Chondrocyte (in vitro differentiated cells): ENCODE measurements at places on chromosomes 6 and 20. TPM values are rescaled to one million over a fixed set of nuclear protein-coding genes. Genes with fewer than 3 reads are reported as not detected.

- peaks cover 19% of the 10 kb centered on the region for H3K36me3 ChIP-seq
- no peak for DNase-seq
- H3K27ac ChIP-seq, result no peak overlapping the region
- H3K4me3 ChIP-seq, result no peak overlapping the region
Measured at GRCh38 chr20:62899633-62900051, 26.7 kb downstream of the DIDO1 start.

SIRPG gene
- not detected in 3 replicates for total RNA-seq

GRCh38 chr6:19771753-19772336, 65.3 kb upstream of the ID4 start:
- DNase-seq, result no peak
- H3K27ac ChIP-seq, result no peak overlapping the region
- H3K4me1 ChIP-seq, result peaks cover 4% of the 10 kb centered on the region
- H3K27me3 ChIP-seq, result no peaks in the 10 kb centered on the region

MEI4 gene
- total RNA-seq, result not detected in 3 replicates

GRCh38 chr20:5638023-5638422, 112.2 kb upstream of the SHLD1 start:
- DNase-seq, result no peak
- no peak overlapping the region for H3K27ac ChIP-seq
- peaks cover 6% of the 10 kb centered on the region for H3K36me3 ChIP-seq
- H3K4me1 ChIP-seq, result no peaks in the 10 kb centered on the region
- no peak overlapping the region for H3K4me3 ChIP-seq

GRCh38 chr6:146984251-146984924, 219.8 kb upstream of the STXBP5 start:
- no peak overlapping the region for H3K27ac ChIP-seq
- DNase-seq, result no peak
- no peaks in the 10 kb centered on the region for H3K4me1 ChIP-seq

PLEKHG1 gene
- 0.87 to 3.7 TPM (median 1.8 TPM) in 3 replicates for total RNA-seq

PKHD1 gene
- not detected in 3 replicates for total RNA-seq

DNA sequence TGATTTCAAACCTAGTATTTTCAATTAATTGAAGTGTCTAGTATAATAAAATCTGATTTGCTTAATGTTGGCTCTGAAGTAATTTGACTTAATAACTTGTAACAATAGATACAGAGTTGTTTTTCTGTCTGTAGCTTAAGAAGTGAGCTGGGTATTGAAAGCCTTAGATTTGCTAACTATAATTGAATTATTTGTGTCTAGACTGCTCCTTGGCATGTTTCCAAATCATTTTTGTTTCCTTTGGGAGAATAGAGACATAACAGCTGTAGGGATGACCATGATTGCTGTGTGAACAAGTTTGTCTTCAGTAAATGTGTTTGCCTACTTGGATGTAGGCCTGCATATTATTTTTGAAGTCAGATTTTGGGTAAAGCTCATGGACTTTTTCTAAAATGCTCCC, 115.4 kb downstream of the SCAF8 start:
- DNase-seq, result no peak
- H3K27ac ChIP-seq, result peak overlapping the region; percentile 19
- H3K4me1 ChIP-seq, result peaks cover 41% of the 10 kb centered on the region

GRCh38 chr6:142246960-142247359, 54.8 kb upstream of the ADGRG6 start:
- H3K4me3 ChIP-seq, result no peak overlapping the region
- no peaks in the 10 kb centered on the region for H3K4me1 ChIP-seq
- DNase-seq, result no peak
- no peak overlapping the region for H3K27ac ChIP-seq
- H3K36me3 ChIP-seq, result peaks cover 1% of the 10 kb centered on the region
- no peaks in the 10 kb centered on the region for H3K27me3 ChIP-seq

SSTR4 gene
- total RNA-seq, result 0.33 TPM in 1 of 3 replicates, not detected in the others

DNA sequence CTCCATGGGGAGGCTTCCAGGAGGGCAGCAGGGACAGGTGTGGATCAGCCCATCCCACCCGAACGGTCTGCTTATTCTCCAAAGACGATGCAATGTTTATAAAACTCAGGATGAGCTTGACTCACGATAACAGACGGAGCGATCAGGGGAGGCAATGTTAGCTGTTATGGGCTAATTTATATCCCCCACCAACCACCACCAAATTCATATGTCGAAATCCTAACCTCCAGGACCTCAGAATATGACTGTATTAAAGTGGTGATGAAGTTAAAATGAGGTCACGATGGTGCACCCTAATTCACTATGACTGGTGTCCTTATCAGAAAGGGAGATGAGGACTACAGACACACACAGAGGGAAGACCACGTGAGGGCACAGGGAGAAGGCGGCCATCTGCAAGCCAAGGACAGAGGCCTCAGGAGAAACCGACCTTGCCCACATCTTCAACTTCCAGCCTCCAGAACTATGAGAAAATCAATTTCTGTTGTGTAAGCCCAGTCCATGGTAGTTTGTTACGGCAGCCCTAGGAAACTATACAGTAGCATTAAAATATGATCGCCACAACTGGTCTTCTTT, 7.0 kb downstream of the ADTRP start:
- no peaks in the 10 kb centered on the region for H3K36me3 ChIP-seq
- H3K27me3 ChIP-seq, result no peaks in the 10 kb centered on the region
- H3K4me3 ChIP-seq, result no peak overlapping the region
- peak overlapping the region; percentile 94 for H3K27ac ChIP-seq

POM121L2 gene
- not detected in 3 replicates for total RNA-seq

GRIK2 gene
- total RNA-seq, result 8.2 to 15.8 TPM (median 8.3 TPM) in 3 replicates

DNA sequence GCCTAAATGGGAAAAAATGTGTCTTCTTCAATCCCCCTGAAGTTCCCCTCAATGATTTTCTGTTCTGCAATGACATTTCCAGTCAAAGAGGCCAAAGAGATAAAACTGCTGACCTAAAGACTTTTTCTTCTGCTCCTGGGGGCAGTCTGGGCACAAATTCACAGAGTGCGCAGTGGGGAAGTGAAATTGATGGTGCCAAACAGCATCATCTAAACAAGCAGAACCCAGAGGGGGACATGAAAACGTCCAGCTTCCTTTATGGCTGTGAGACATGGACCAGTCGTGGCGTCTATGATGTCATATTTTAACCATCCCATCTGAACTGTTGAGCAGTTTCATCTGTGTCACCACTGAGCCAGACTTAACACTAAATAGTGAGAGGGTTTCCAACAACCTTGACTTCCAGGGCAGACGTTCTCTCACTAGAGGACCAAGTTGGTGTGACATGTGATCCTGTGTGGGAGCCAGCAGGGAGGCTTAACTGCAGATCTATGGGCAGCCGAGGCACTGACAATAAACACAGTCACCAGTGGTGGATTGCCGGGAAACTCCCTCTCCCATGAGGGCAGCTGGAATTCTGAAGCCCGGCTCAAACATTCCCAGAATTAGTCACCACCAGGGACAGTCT, 12.4 kb downstream of the SCML4 start:
- peaks cover 12% of the 10 kb centered on the region for H3K4me1 ChIP-seq
- H3K27ac ChIP-seq, result peak overlapping the region; percentile 38
- no peaks in the 10 kb centered on the region for H3K36me3 ChIP-seq
- H3K27me3 ChIP-seq, result peaks cover 6% of the 10 kb centered on the region

DNA sequence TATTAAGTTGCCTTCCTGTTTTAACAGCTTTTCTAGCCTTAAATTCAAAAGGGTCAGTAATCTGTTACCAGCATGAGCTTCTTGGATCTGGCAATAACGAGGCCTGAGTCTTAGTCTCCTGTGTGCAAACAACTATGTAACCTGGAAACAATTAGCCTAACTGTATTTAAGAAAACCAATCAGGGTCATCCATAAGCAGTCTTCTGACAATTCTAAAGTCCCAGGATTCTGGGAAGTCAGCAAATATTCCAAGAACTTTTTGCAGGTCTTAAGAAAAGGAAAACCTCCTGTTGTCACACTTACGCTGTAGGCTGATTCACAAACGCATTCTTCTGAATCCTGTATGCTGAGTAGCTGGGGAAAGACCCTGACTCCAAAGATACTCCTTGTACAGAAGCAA, 90.4 kb downstream of the COL12A1 start:
- H3K4me1 ChIP-seq, result peaks cover 83% of the 10 kb centered on the region
- H3K36me3 ChIP-seq, result peaks cover 67% of the 10 kb centered on the region
- no peaks in the 10 kb centered on the region for H3K27me3 ChIP-seq

GRCh38 chr6:3037638-3038365, 30.5 kb upstream of the RIPK1 start:
- H3K36me3 ChIP-seq, result no peaks in the 10 kb centered on the region
- no peaks in the 10 kb centered on the region for H3K4me1 ChIP-seq
- DNase-seq, result no peak

SLC12A5 gene
- 0.89 to 2.1 TPM (median 1.9 TPM) in 3 replicates for total RNA-seq

TPX2 gene
- 20.2 to 51.0 TPM (median 49.6 TPM) in 3 replicates for total RNA-seq

PTK6 gene
- total RNA-seq, result not detected in 3 replicates

- H3K4me1 ChIP-seq, result no peaks in the 10 kb centered on the region
- no peaks in the 10 kb centered on the region for H3K36me3 ChIP-seq
- DNase-seq, result no peak
- H3K27me3 ChIP-seq, result peaks cover 24% of the 10 kb centered on the region
Measured at GRCh38 chr6:126955621-126956020, 162.8 kb upstream of the RSPO3 start.

DNA sequence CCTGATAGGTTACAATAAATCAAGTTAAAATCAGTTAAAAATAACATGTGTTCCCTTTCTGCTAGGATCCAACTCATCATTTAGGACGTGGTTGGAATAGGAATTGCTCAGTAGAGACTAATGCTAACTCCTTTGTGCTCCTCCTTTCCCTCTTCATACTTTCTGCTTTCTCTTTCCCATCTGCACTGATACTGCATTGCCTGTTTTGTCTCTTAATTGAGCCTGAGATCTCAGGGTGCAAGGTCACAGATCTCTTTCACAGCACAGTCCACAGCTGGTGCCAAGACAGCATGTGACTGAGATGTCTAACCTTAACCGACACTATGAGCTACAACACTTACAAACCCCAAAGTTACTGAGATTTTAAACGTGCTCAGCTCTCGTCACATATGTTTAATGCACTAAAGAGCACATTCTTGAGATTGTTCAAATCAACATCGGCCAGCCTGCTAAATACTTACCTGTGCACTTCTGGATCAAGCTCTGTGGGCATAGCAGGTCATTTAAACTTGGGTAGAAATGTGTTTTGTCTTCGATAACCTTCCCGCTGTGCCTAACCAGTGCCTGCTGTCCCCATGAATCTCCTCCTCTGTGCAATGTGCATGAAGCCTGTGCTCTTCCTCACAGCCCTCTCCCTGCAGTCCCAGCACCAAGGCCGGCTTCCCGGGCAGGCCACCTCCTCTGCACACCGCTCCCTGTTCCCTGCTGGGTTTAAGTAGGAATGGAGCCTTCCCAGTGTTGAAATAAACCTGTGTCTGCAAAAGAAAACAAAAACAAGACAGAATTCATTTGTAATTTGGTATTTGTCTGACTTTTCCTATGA, 39.6 kb upstream of the AFDN start:
- no peak overlapping the region for H3K4me3 ChIP-seq
- DNase-seq, result no peak
- peaks cover 11% of the 10 kb centered on the region for H3K4me1 ChIP-seq

DNA sequence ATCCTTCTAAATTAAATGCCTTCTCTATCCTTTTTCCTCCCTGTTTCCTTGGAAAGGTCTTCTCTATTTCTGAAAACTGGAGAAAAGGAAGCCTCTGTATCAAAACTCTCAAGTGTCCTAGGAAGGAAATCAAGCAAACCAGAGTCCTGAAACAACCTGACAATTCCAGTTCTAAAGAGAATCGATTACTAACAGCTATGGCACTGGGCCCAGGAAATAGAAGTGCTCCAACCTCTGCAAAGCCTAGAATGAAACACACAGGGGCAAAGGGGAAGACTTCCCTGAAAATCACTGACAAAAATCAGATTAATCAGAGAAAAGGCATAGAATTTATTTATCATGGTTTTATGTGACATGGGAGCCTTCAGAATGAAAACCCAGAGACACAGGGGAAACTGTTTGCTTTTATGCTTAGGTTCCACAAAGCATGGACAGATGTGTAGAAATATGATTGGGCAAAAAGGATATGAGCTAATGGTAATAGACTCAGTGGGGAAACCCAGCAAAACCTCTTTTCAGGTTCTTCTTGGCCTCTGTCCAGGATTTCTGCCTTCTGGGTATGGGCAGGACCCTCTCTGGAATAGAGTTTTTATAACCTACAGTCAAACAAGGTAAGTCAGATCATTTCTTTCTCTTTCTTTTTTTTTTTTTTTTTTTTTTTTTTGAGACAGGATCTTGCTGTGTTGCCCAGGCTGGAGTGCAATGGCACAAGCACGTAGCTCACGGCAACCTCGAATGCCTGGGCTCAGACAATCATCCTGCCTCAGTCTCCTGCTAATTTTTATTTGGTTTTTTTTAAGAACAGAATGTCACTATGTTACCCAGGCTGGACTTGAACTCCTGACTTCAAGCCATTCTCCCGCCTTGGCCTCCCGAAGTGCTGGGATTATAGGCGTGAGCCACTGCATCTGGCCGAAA, 91.7 kb downstream of the CD24 start:
- DNase-seq, result no peak
- peaks cover 9% of the 10 kb centered on the region for H3K27me3 ChIP-seq
- peaks cover 3% of the 10 kb centered on the region for H3K36me3 ChIP-seq
- no peaks in the 10 kb centered on the region for H3K4me1 ChIP-seq
- no peak overlapping the region for H3K4me3 ChIP-seq
- H3K27ac ChIP-seq, result no peak overlapping the region

GJA10 gene
- total RNA-seq, result not detected in 3 replicates

ELOVL4 gene
- total RNA-seq, result 4.4 to 6.1 TPM (median 5.7 TPM) in 3 replicates

AMD1 gene
- total RNA-seq, result 31.1 to 47.0 TPM (median 32.7 TPM) in 3 replicates

DNA sequence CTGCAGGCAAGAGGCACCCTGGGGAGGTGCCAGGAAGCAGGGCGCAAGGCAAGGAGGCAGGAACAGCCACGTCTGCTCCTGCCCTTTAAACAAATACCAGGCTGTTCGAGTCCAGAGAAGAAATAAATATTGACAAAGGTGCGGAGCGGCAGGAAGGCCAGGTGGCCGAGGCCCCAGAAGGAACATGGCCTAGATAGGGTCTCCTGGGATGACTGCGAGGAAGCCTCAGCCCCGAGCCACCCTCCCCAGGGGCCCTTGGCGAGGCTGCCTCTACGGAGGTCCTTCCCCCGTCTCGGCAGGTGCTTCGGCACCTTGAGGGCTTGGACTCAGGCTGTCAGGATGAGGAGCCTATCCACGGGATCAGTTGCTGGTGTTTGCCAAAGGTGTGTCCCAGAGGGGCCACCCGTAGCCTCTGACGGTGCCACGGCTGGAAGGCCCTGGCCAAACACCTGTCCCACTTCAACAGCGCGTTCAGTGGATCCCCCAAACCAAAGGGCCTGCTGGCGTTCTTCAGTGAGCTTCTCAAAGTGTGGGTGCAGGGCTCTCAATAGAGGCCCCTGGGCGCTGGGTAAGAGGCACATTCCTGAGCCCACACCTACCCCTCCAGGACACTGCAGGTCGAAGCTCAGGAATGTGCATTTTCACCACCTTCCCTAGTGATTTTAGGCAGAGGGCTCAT, 39.8 kb downstream of the SNX5 start:
- H3K4me1 ChIP-seq, result peaks cover 38% of the 10 kb centered on the region
- no peaks in the 10 kb centered on the region for H3K27me3 ChIP-seq
- peaks cover 4% of the 10 kb centered on the region for H3K36me3 ChIP-seq
- no peak for DNase-seq
- H3K4me3 ChIP-seq, result no peak overlapping the region
- H3K27ac ChIP-seq, result peak overlapping the region; percentile 41
